ENCODE measurements at places on chromosomes 3 and 15.
A peak's percentile ranks its signal among the peaks of the same experiment; 100 is the strongest.

DNA sequence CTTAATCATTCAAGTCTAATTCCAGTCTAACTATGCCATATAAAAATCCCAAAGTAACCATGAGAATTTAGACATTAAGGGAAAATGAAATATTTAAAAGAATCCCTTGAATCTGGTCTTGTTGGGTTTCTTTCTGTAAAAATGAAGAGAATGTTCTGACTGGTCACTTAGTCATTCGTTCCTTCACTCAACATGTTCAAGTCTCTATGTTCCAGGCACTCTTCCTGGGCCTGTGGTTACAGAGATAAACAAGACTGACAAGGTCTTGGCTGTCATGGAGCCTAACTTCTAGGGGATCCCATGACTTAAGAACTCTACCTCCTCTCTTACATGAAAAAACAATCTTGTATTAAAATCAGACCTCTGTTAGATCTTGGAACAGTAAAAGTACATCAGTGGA, 638.6 kb upstream of the TBL1XR1 start:
- peak; percentile 9 for DNase-seq

- no peak for DNase-seq
These were observed 6.2 kb downstream of the TNIK start for GRCh38 chr3:171454041-171454440.

- no peak for DNase-seq
These were observed 15.2 kb downstream of the DIS3L start for GRCh38 chr15:66308531-66308930.

DNA sequence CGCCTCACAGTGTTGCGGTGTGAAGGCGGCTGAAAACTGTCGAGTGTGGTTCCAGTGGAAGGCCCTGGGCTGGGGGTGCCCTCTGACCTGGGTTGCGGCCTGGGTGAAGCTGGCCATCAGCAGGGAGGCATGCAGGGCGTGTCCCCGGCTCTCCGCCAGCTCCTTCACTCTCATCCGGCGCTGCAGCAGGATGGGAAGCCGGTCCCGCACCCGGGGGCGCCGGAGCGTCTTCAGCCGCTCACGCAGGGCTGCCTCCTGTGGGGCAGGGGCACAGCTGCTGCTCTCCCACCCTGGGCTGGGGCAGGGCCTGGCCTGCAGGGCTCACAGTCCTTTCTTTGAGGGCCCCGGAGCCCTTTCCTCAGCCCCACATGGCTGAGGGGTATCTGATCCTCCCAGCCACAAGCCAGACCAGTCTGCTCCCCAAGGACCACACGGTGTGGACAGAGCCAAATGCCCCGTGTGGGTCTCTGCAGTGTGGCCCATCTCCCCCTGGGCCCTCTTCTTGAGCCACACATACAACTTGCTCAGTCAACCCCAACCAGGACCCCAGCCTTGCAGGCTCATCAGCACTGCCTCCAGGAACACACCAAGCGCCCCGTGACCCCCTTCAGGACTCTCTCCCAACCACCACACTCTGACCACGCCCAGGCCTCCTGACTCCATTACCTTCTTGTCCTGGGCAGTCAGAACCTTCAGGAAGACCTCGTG, 26.8 kb downstream of the SPTBN5 start:
- no peak for DNase-seq

DNA sequence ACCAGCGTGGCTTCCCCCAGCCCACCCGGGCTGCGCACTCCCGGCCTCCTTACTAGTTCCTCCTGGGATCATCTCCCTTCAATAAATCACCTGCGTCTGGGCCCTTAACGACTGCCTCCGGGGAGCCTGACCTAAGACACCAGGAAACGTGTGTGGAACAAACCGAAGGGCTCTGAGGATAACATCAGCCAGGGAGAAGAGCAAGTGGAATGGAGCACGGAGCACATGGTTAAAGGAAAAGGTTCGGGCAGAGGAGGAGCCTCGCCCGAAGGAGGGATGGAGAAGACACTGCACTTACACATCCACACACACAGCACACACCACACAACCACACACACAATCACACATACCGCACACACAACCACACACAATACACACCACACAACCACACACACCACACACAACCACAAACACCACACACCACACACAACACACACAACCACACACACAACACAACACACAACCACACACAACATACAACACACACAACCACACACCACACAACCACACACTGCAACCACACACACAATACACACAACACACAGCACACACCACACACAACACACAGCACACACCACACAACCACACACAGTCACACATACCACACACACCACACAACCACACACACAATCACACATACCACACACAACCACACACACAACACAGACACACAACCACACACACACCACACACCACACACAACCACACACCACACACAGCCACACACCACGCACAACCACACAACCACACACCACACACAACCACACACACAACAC, 24.7 kb downstream of the CPN2 start:
- DNase-seq: no peak

DNA sequence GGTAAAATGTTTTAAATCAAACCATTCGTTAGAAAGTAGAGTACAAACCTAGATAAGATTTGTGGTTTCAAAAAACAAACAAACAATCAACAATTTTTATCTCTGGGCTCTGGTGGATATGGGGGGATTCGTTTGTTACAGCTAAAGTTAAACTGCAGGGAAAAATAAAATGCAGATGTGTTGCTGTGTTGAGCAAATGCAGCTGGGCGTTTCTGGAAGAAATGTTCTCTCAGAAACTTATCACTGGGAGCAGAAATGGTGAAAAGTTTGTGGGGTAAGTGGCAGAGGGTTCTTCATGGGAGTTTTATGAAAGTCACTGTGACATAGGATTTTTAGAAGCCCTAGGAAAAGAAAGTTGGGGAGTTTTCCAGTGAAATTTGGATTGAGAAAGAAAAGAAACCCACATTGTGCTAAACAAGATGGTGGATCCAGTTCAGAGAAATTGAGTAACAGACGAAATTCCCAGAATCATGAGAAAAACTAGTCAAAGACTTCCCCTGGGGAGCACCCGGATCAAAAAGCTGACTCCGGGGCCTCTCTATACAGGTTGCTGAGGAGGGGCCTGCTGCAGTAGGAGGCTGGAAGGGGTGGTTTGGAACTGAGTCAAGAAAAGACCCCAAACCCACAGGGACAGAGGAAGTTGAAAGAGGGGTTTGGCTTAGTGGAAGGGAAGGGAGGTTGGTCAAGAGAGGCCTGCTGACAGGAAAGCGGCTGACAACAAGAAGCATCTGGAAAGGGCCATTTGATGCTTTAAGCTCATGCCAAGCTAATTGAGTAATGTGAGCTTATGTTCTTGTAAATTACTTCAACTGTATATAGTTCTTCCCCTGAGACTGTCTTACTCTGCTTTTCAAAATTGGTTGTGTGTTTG, 108.7 kb downstream of the RARB start:
- DNase-seq: peak; percentile 72

DNA sequence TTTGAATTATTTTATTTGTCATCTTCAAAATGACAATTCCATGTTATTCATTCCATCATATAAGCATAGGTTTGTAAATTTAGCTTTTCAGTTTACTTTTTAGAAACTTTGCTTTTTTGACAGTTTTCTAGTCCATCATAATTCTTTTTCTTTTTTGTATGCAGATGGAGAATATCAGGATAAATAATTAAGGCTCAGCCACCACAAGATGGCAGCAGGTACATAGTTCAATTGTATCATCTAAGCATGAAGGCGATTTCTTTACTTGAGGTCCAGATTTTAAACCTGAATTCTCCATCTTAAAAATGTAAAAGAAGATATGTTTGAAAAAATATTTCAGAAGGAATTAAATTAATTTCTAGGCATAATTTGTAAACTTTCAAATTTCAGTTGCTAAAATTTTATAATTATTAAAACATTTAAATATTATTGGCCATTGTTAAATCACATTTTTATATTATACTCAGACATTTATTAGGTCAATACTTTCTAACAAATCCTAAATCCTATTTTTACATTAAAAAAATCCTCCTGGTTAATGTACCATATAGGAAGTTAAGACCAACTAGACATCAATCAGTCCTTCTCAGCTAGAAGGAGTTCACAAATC, 15.1 kb downstream of the PLSCR5 start:
- peak; percentile 39 for DNase-seq

DNA sequence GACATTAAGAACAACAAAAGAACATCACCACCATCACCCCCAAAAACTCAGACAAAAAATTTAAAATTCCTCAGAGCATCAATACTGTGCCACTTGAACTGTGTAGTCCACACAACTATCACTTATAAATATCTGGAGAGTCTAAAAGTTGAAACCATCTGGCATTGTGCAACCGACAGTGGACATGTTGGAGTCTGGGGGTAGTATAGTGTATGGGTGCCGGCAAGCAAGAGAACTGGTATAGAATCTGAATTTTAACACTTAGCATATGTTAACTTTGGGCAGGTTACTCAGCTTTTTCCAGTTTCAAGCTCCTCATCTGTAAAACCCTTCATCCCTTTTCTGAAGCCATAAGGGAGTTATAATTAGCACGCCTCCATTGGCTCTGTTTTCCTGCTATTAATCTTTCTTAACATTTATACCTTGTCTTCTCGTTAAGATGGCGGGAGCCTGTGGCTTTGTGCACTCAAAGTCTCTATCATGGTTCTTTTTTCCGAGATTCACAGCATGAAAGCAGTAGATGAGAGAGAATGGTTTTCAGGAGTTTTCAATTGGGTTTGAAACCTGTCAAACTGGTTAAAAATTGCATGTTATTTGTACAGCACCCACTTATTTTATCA, 255.7 kb upstream of the TBL1XR1 start:
- peak; percentile 35 for DNase-seq

DNA sequence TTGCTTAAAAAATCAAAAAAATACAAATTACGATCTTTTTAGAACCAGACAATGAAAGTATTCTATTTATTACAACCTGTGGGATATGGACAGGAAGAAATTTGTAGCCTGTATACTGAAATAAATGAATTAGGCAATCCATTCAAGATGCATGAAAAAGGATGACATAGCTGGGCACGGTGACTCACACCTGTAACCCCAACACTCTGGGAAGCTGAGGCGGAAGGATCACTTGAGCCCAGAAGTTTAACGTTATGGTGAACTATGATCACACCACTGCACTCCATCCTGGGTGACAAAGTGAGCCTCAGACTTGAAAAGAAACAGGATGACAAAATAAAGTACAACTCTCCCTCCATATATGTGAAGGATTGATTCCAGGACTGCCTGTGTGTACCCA, 74.1 kb downstream of the MSL2 start:
- no peak for DNase-seq

GRCh38 chr3:161322781-161323568, 48.3 kb downstream of the SPTSSB start:
- DNase-seq: peak; percentile 30

GRCh38 chr15:87746333-87746732, 510.2 kb downstream of the NTRK3 start:
- DNase-seq: no peak

DNA sequence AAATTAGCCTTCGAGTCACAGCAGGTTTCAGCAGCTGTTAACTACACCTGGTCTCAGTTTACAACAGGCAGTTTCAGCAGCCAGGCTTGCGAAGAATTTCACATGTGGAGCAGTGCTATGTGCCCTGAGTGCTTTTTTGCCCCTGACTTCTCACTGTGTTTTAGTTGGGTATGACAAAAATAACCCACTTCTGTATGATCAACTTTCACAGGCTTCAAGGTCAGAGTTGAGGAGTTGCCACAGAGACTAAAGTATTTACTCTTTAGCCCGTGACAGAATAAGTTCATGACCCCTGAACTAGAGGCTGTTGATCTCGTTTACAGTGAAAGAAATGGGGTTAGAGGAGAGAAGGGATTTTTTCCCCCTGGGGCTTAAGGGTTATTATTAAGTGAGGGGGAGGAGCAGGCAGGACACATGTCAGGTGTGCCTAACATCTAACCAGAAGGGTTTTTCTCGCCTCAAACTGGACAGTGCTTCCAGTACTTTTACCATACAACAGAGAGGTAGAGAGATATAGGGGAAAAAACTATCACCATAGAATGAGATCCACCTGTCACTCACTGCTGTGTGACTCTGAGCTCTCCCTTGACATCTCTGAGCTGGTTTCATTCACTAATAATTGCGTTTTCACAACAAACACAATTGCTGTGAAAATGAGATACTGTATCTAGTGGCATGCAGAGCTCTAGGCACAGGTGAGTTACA, 14.0 kb upstream of the TOPBP1 start:
- peak; percentile 5 for DNase-seq

- DNase-seq: peak; percentile 27
These were observed 124.4 kb downstream of the HCN4 start for GRCh38 chr15:73244333-73244732.
